ENCODE measurements at places on chromosomes 12 and 14.

DNA sequence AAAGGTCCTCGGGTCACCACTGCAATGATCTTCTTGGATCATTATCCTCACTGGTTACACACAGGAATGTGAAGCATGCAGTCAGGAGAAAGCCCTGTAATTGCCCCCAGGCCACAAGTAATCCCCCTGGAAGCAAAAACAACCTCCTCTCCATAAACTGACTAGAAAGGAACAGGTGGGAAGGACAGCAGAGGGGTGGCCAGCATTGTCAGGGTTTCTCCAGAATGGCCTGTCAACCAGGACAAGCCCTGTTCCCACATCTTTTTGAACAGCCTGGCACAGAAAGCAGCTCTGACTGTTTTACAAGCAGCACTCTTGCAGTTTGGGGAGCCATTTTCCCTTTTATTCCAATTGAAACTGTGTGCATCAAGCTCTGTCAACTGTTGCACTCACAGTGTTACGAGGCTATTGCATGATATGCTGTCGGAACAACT is 36.1 kb downstream of the TMCC3 start:
- DNase-seq, result no peak

DNA sequence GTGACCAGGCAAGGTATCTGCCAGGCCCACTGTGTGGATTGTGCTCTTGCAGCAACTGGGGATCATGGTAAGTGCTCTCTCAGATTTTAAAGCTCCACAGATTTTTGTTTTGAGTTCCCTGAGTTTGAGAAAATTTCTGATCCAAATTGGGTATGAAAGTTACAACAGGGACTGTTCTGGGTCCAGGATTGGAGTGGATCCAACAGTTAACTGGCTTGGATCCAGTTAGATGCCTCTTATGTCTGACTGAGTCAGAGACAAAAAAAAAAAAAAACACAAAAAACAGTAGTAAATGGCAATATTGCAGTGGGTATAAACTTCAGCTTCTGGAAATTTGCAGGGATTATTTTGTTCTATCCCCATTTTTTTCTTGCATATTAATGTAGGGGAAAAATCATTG is 598.8 kb downstream of the C12orf50 start:
- no peak for DNase-seq

DNA sequence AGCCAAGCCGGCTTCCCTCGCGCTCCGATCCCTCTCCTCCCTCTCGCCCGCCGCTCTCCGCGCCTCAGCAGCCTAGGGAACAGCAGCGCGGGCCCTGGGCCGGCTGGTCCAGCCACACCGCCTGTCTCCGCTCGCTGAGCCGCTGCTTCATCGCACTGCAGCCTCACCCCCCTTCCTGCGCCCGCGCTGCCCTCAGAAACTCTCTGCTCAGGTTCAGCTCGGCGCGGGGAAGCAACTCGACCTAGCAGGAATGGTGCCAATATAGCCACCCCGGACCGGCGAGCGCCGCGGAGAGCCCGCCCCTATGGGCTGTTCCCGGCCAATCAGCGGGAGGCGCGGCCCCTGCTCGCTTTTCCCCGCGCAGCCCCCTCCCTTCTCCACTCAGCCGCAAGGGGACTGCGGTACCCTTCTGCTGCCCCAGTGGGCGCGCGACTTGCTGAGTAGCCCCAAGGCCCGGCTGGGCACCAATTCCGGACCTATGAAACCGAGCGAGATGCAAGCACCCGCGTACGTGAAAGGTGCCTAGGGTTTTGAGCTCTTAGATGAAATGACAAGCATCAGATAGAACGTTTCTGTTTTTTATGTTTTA is at the start of gene ADAMTS20:
TSS of gene ADAMTS20 (minus strand) at position 233 of the 589 bp plus-strand sequence. CDS start 282 bp downstream, outside the sequence.
- no peak for DNase-seq

GRCh38 chr12:26935636-26936378 is 2.0 kb downstream of the INTS13 start:
- DNase-seq, result no peak

DNA sequence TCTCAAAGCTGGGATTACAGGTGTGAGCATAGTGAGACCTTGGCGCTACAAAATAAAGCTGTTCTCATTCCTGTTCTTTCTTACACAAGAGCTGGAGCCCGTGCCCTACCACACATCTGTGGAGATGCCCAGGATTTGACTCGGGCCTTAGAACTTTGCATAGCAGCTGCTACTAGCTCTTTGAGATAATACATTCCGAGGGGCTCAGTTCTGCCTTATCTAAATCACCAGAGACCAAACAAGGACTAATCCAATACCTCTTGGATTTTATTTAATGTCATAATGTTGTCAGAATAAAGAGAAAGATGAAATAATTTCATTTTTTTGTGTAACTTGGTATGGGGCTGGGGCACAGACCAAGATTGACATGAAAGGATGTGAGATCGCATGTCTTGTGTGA is 7.6 kb downstream of the PNP start:
- no peak for DNase-seq

DNA sequence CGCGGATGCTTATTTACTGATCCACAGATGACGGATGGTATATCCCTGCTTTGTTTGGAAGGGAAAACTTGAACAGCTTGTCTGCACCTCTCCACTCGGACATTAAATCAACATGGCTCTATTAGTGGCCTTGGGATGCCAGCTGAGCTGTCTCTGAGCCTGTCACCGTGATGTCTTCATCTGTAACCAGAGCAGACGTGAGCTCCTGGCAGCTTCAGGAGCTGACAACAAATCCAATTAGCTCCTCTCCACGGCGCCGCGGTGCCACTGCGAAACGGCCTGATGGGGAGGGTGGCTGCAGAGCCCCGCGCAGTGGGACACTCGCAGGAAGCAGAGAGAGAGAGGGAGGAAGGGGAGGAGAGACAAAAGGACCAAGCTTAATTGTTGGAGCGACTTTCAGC is 112.3 kb downstream of the PAPOLA start:
- no peak for DNase-seq
